Femur (tissue), 1 donor: ENCODE measurements at places on chromosomes 5 and 9.

GRCh38 chr5:8813180-8813579 is 732.7 kb downstream of the SEMA5A start:
- DNase-seq, result no peak

DNA sequence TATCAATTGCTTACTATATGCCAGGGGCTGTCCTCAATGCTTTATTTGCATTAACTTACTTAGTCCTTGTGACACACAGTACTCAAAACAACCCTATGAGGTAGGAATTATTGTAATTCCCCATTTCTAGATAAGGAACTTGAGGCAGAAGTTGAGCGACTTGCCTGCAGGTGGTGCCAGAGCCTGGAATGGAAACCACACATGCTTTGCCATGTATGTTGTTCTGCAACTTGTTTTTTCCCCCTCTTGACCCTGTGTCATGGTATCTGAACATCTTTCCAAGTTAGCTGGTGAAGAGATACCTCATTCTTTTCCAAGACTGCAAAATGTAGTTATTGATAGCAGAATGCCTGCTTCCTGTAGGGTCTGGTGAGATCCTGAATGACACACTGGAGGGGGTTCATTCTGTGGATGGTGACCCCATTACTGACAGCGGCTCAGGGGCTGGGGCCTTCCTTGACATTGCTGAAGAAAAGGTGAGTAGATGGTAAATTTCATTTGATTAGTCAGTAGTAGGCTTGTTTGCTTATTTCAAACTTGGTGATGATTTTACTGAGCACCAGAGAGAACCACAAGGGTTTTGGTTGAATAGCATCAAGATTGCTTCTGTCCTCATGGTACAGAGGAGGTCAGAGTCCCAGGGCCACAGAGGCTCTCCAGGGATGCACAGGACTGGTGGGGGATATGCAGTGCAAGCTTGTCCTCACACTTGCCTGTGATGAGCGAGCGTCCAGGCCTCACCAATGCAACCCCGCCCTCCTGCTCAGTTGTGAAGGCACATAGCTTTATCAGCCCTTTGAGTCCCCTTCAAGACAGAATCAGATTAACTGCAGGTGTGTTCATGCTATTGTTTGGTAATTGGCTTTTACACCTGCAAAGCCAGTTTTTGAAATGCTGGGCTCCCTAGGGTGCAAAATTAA is 57.0 kb downstream of the COL15A1 start:
- peak; percentile 69 for DNase-seq

DNA sequence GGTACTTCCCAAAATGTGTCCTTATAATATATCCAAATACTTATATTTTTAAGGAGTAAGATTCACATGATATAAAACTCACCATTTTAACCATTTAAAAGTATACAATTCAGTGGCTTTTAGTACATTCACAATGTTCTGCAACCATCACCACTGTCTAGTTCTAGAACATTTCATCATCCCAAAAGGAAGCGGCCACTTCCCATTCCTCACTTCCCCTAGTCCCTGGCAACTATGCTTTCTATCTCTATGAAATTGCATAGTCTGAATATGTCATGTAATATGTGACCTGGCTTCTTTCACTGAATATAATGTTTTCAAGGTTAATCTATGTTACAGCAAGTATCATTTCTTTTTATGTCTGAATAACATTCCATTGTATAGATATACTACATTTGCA is 615.1 kb upstream of the SGCD start:
- DNase-seq, result no peak

GRCh38 chr9:94627287-94627686 is 12.0 kb downstream of the FBP1 start:
- no peak for DNase-seq

DNA sequence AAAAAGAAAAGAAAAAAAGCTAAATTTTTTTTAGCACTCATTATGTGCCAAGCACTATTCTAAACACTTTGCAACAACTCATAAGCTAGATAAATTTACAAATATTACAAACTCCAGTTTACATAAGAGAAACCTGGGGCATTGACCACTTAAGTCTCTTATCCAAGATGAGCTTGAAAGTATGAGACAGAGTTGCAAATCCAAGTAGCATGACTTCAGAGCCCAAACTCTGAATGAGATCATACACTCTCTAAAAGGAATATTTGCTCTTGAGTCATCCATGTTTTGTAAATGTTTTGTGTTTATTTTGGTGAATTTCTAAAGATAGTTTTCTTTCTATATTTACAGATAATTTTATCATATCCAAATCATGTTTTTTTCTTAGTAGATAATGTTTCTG is 4.0 kb upstream of the SHOC1 start:
- DNase-seq, result no peak

DNA sequence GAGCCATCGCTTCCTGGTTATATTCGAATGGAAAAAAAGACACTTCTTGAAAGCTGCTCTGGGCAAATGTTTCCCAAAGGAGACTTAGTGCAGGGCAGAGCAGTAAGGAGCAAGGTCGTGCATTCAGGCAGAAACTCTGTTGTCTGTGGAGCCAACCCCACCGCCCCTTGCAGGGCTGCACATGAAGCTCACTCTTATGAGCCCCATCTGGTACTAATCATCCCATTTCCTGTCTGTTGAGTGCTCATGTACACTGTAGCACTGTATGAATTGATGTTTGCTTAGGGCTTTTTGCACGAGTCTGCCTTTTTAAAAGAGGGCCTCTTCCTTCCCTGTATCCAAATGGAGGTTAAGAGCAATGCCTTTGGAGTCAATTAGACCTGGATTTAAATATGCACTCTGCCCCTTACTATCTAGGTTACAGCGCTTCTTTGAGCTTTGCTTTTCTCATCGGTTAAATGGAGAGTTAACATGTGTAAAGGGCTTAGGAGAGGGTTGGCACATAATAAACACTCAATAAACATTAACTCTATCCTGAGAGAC is 25.4 kb downstream of the HMHB1 start:
- peak; percentile 75 for DNase-seq
